HEK293T (cell line): ENCODE measurements at places on chromosomes 1 and 21.

DNA sequence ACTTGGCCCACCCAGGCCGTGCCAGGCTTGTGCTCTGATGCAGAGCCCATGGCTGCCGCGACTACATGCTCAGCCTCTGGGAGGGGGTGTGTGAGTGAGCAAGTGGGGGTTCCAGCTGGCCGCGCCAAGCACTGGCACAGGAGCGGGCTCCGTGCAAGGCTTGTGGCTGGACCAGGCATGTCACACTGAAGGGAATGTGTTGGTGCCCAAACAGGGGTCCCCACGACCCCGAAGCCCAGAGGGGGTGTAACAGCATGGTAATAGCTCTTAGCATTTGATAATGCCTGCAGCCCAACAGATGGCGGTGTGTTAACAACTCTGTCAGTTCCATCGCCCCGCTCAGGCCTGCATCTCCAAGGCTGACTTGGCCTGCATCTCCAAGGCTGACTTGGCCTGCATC is 38.3 kb upstream of the CD46 start:
- DNase-seq: no peak

GRCh38 chr1:37041483-37041882 is 7.2 kb upstream of the GRIK3 start:
- no peak for DNase-seq

GRCh38 chr1:169110236-169110635 is 3.7 kb downstream of the ATP1B1 start:
- no peak for DNase-seq

GRCh38 chr1:20345419-20345818 is 54.7 kb downstream of the VWA5B1 start:
- no peak for DNase-seq

GRCh38 chr1:66978201-66978600 is 53.4 kb downstream of the MIER1 start:
- DNase-seq: no peak

DNA sequence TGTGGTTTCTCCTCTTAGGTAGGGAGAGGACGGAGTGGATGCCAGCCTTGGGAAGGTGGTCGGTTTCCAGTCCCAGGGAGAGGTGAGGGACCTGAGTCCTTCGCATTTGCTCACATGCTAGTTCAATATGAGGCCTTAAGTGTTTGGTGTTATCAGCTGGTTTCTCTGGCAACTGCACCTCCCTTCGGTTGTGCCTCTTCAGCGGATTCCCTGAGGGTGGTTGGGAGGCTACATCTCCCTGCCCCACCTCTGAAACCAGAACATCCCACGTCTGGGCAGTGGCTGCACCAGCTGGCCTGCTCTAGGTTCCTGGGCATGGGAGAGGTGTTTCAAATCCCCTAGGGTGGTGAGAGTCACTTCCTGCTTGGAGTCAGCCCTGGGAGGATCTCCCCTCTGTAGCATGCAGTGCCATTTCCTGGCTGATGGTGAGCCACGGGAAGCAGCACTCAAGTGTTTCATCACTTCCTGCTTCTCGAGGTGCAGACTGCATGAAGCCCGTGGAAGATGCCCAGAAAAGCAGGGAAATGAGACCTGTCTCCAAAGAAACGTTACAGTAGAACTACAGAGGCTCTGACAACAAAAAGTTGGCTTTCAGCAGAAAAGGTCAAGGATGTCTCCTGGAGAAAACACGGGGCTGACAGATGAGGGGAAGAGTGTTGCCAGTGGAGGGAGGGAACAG is 4.5 kb downstream of the TMEM125 start:
- no peak for DNase-seq

DNA sequence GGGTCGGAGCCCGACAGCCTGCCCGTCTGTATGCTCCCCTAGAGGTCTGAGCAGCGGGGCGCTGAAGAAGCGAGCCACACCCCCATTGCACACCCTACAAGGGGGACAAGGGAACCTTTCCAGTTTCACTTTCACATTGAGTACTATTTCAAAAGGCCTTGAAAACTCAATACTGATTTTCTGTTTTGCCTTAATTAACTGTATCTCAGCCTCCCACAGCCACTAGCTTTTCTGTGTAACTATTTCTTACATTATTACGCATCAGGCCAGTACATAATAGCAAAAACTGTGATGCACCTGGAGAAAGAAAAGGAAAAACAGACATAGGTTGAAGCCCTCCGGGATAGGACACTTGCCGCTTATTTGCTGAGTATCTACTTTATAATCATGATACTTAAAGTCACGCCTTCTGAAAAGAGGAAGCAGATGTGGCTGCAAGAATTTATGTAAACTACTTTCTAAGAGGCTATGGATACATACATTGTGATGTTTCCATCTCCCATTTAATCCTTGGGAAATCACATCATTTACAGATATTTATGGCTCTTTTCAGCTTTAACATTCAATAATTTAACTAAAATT is 1719.5 kb downstream of the MRPL39 start:
- no peak for DNase-seq

GRCh38 chr21:26546446-26547097 is 26.5 kb downstream of the CYYR1 start:
- DNase-seq: no peak

DNA sequence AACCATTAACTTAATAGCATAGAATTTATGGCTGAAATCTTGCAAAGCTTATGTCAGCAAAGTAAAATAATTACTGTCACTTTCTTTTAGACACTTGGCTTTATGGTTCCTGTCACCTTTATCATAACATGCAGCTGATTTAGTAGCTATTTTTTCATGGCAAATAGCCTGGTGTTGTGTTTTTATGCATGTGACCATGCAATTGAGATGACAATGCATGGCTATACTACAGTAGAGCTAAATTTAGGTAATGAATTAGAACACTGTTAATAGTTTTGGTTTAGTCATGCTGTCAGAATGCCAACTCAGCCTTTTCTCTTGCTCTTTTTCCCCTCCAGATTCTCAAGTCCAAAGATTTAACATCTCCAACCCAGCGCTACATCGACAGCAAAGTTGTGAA is 88.6 kb downstream of the TGFB2 start:
- no peak for DNase-seq

DNA sequence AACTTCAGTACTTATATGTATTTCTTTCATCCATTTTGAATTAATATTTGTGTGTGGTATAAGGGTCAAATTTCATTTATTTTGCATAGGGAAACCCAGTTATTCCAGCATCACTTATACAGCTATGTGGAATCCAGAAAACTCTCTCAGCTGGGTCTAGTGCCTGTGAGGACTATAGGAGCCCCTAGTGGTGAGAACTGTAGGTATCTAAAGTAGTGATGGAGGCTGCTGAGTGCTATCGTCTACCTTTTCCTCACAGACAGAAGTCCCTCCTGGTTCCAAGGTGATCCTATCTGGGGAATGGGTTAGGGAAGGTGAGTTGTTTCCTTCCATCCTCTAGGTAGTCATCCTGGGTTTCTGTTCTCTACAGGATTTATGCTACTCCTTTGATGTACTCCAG is 352.0 kb upstream of the C1orf87 start:
- peak; percentile 63 for DNase-seq

DNA sequence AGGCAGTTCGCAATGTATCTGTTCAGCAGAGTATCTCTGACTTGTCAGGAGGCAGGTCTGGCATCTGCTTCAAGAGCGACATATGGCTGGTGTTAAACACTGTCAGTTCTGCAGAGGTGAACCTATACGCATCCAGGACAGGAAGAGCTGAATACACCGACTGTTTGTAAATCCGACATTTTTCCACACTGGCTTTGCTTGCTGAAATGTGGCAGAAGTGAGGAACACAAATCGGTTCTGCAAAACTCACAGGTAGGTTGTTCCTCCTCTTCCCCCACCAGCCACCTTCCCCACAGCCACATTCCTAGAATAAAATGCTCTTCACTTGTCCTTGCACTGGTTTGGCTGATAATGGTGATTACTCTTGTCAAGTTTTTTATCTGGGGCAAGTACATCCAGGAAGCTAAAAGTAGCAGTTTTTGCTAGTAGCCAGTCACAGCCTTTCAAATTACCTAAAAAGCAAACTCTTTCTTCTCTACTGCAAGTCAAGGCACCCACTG is 289.2 kb downstream of the GRIK1 start:
- DNase-seq: no peak

GRCh38 chr1:160375788-160376524 is 9.1 kb downstream of the NHLH1 start:
- DNase-seq: no peak

DNA sequence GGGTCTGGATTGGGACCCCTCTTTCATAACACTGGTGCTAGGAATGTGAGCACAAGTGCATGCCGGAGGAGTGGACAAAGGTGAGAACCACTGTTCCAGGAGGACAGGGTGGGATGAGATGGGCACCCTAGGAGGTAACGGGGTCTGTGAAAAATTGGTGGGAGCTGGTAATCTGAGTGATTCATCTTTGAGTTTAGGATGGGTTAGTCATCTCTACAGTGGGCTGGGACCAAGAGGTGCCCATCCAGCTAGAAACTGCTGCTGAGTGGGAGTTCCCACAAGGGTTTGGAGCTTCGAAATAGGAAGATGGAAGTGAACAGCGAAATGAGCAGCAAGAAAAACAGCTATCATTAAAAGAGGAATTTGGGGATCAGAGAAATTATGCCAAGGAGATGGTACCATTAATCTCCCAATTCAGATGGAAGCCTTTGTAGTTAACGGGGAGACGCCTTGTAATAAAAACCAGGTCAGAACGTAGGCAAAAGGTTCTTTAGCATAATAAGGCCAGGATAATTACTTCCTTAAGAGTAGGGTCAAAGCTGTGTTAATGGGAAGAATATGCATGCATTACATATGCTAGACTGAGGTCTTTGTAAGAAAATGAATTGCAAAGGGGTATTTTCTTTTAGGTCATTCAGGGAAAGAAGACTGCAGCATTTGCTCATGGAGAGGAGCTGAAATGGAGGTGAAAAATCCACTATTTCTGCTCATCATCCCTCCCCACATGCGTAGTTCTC is 55.5 kb downstream of the OLFML3 start:
- no peak for DNase-seq

DNA sequence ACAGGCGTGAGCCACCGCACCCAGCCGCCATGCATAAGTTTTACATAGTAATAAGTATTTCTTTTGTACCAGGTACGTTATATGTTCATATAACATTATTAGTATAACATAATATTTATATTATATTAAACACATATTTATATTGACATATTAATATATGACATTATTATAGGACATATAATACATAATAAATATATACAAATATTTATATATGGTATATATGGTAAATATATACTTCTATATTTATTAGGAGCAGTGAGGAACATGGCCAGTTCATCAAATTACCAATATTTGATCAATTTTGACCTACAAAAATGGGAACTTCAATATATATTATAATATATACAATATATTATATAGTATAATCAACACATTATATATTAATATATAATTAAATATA is 245.9 kb upstream of the FGGY start:
- no peak for DNase-seq

DNA sequence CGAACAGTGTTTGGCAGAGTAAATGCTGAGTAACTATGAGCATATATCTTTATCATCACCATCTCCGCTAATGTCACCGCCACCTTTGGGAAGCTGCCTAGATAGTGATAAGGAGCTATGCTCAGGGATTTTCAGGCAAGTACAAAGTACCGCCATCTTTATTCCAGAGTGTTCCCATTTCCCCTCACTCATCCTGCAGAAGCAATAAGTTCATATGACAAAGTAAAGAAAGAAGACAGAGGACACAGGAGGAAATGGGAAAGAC is 89.6 kb downstream of the TGFBR3 start:
- no peak for DNase-seq

GRCh38 chr1:212950243-212951125 is at the start of gene VASH2:
Gene VASH2, plus strand, starts transcription at chr1:212950541. Its CDS starts 1,002 bp downstream, at chr1:212951543.
- peak; percentile 98 for DNase-seq

DNA sequence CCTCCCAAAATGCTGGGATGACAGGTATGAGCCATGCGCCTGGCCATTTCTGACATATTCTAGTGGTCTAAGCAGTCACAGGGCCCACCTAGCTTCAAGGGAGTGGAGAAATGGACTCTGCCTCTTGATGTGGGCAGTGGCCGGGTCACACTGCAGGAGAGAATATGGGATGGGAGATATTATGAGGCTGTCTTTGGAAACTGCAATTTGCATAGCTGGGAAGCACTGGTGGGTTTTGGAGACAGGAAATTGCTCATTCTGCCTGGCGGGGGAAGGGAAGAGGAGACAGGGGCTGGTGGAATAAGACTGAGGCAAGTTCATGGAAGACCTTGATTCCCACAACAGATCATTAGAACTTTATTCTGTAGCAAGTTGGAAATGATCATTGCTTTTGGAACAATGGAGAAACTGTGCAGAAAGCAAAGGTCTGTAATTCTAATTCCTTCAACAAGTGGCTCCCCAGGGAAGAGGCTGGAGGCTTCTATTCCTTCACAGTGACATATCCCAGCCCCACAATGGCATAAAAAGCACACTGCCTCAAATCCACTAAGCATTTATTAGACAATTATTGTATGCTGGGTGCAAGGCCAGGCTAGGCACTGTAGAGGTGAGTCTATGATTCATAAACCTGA is 10.5 kb downstream of the NCMAP start:
- DNase-seq: no peak

- DNase-seq: no peak
Measured at GRCh38 chr1:11485191-11485590, 6.2 kb downstream of the DISP3 start.

DNA sequence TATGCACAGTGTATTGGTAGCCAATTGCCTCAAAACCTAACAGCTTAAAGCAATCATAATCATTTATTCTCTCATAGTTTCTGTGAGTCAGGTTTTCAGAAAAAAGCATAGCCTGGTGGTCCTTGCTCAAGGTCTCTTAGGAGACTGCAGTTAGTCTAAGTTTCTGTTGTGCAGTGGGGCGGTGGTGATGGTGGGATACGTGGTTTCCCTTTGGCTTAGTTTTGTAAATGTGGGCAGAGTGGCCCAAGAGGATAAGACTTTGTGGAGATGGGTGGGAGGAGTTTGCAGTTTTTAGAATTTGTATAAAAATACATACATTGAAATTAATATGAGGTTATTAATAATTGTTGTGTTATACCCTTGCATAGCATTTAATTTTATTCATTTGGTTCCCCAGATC is 68.6 kb downstream of the NOS1AP start:
- DNase-seq: no peak

- DNase-seq: no peak
Measured at GRCh38 chr1:213720032-213720431, 267.7 kb upstream of the PROX1 start.

DNA sequence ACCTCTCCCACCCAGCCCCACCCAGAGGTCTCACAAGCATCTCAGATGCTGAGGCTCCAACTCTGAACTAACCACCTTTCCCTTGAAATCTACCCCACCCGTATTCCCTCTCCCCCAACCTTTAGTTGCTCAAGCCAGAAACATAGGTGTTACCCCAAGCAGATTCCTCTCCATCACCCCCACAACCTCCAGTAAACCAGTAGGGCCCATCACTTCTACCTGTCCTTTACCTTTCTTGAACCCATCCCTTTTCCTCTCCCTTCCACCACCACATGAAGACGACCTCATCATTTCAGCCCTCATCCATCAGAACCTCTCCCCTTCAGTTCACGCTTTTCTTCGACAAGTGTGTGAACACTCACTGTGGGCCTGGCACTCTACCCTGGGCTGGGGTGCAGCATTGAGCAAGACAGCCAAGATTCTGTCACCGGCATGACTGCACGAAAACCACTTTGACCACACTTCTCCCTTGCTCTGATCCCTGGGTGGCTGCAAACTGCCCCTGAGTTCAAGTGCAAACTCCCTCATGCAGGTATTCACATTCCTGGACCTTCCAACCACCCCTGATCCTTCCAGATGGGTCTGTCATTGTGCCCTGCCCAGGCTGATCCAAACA is 65.5 kb upstream of the LAPTM5 start:
- no peak for DNase-seq

GRCh38 chr1:81650776-81651175 is 150.0 kb upstream of the ADGRL2 start:
- no peak for DNase-seq
